ENCODE measurements at places on chromosomes 7 and 10. TPM values are rescaled to one million over a fixed set of nuclear protein-coding genes. Genes with fewer than 3 reads are reported as not detected.

- no peaks in the 10 kb centered on the region for H3K27me3 ChIP-seq
- H3K4me3 ChIP-seq = no peak overlapping the region
- H3K4me1 ChIP-seq = no peaks in the 10 kb centered on the region
These were observed 185.4 kb upstream of the FOXP2 start for GRCh38 chr7:114229246-114229645.

- H3K27ac ChIP-seq = no peak overlapping the region
- no peak overlapping the region for H3K4me3 ChIP-seq
- H3K27me3 ChIP-seq = no peaks in the 10 kb centered on the region
- DNase-seq = no peak
These were observed 73.9 kb downstream of the KAT6B start for GRCh38 chr10:74900297-74900696.

- no peak overlapping the region for H3K4me3 ChIP-seq
- DNase-seq = no peak
- H3K27me3 ChIP-seq = no peaks in the 10 kb centered on the region
- no peak overlapping the region for H3K27ac ChIP-seq
- peaks cover 16% of the 10 kb centered on the region for H3K4me1 ChIP-seq
- no peaks in the 10 kb centered on the region for H3K36me3 ChIP-seq
These were observed 42.0 kb downstream of the GNA12 start for GRCh38 chr7:2802101-2802500.

DNA sequence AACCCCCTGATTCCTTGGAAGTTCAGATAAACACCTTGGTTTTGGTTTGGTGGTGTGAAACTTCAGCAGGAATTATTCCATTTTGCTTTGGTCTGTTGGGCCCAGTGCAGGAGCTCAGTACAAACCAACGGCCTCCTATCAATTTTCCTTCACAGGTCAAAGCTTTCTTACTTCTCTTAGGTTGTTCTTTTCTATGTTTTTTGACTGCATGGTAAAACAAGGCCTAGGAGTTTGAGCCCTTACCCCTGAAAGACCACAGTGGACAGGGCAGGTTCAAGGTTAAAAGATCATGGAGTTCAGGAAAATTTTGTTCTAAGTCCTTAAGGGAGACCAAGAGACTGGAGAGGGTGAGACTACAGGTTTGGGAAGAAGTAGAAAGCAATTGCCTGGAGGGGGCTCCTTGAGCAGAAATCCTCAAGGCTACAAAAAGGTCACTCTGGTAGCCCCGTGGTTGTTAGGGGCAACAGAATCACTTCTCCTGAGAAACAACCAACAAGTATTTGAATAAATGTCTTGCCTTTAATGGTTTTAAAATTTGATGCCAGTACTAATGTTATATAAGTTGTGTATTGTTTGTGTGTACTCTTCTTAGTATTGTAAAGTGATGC is 40.9 kb upstream of the FHIP2A start:
- no peaks in the 10 kb centered on the region for H3K4me1 ChIP-seq
- no peak overlapping the region for H3K4me3 ChIP-seq
- no peak overlapping the region for H3K27ac ChIP-seq
- H3K36me3 ChIP-seq = no peaks in the 10 kb centered on the region
- H3K27me3 ChIP-seq = no peaks in the 10 kb centered on the region
- peak; percentile 50 for DNase-seq

ECHDC3 gene
- total RNA-seq = 13.6 TPM

DNA sequence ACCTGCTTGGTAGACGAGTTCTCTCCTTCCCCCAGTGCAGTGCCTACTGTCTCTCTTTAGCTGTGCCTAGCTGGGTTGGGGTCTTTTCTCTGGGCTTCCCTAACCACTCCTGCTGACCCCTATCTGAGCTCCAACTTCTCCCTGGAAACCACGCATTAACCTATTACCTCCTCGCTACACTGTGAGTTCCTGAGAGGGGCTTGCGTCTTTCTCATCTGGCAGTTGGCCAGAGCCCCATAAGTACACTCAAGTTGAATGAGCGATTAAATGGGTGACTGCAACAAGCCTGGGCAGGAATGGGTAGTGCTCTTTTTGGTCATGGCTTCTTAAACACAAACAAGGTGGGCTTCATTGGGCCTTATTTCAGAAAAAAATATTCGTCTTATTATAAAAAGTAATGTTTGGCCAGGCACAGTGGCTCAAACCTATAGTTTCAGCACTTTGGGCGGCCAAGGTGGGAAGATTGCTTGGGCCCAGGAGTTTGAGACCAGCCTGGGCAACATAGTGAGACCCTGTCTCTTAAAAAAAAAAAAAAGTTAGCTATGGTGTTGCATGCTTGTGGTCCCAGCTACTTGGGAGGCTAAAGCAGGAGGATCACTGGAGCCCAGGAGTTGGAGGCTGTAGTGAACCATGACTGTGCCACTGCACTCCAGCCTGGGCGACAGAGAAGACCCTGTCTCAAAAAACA is 41.4 kb downstream of the SYPL1 start:
- no peaks in the 10 kb centered on the region for H3K36me3 ChIP-seq
- H3K4me3 ChIP-seq = no peak overlapping the region
- H3K27me3 ChIP-seq = no peaks in the 10 kb centered on the region
- no peak overlapping the region for H3K27ac ChIP-seq
- no peak for DNase-seq

DNA sequence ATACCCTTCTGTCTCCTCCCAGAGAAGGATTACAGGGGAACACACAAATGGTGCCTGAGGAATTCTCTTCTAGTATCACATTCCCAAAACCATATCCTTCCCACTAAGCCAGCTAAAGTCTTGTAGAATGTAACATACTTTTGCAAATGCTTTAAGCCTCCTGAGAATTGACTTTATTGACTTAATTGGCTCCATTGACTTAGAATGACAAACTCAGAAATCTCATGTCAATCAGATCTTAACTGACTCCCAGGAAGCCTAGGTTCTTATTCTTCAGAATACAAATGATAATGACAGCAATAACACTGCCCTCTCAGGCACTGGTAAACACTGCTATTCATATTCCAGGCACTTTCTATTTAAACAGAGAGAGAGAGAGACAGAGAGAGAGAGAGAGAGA is 356.9 kb upstream of the PRKCQ start:
- no peak overlapping the region for H3K27ac ChIP-seq
- no peaks in the 10 kb centered on the region for H3K4me1 ChIP-seq
- no peak overlapping the region for H3K4me3 ChIP-seq
- H3K36me3 ChIP-seq = no peaks in the 10 kb centered on the region
- no peak for DNase-seq

Data from endodermal cell (in vitro differentiated cells).